NCI-H1092 (cell line): ENCODE measurements at places on chromosomes 16 and 17.

- no peak for DNase-seq
Measured at GRCh38 chr17:81064678-81065475, 29.9 kb downstream of the BAIAP2 start.

DNA sequence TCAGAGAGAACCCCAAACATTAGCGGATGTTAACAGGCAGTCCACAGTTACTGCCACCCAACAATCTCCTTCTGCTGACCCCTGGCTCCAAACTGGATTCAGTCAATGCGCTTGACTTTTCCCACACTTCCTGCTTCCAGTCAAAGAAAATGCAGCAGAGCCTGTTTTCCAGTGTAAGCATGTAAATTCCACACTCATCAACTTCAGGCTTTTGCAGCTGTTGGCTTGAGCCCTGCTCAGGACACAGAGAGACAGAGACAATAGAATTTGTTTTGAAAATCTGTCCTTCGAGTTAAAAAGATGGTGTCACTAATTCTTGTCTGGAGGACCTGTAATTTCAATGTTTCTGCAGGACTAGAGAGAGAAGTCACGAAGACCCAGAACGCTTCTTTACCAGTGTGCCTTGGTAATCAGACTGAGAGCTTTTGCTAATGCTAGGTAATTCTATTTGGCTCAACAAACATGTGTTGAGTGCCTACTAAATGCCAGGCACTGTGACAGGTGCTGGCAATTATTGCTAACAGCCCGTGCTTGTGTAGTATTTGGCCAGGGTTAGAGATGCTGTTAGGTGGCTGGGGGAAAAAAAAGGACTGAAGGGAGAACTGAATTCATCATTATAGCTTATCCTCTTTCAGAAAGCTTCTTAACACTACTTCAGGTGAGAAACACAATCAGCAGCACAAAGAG is 32.5 kb downstream of the HOXB1 start:
- DNase-seq, result peak; percentile 88

GRCh38 chr17:49618028-49618611 is 42.4 kb downstream of the NXPH3 start:
- DNase-seq, result no peak

DNA sequence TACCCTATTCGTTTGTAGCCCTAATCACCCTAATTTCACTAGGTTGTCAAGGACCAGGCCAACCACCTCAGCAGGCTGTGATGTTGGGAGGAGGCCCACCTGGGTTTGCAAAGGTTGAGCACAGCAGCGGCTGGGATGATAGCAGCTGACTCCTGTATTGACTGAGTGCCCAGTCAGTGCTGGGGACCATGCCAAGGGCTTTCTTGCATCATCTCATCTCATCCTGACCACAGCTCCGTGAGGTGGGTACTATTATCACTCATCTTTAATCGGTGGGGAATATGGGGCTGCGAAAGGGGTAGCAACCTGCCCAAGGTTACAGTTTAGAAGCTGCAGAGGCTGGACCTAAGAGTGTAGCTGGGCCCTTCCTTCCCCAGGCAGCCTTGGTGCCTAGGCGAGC is 11.7 kb downstream of the ATPAF2 start:
- DNase-seq, result no peak
